ENCODE measurements at places on chromosomes 12 and 14. TPM values are rescaled to one million over a fixed set of nuclear protein-coding genes. Genes with fewer than 3 reads are reported as not detected.

KLRG1 gene
- 5.8 TPM for total RNA-seq

C2CD5 gene
- 15.7 TPM for total RNA-seq

ALG10 gene
- total RNA-seq = 10.1 TPM

REM2 gene
- not detected for total RNA-seq

KRT2 gene
- total RNA-seq = not detected

GPR68 gene
- total RNA-seq = not detected

KITLG gene
- total RNA-seq = 12.5 TPM

KRT82 gene
- total RNA-seq = not detected

SOAT2 gene
- total RNA-seq = not detected
